ENCODE measurements at places on chromosomes 5 and 9. TPM values are rescaled to one million over a fixed set of nuclear protein-coding genes. Genes with fewer than 3 reads are reported as not detected.

The ASPN gene
- total RNA-seq: 0.34 TPM

DNA sequence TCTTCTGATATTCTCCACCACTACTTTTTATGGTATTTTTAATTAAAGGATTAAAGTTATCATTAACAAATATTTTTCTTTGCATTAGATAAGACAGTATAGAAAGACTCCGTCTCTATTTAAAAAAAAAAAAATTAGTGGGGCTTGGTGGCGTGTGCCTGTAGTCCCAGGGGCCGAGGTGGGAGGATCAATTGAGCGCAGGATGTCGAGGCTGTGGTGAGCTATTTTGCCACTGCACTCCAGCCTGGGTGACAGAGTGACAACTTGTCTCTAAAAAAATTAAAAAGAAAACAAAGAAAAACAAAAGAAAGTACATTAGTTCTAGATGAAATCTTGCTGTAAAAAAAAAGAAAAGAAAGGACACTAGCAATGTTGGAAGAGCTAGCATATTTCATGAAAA lies 97.4 kb upstream of the IL6ST start:
- no peak for DNase-seq

- no peak for DNase-seq
These were observed 120.5 kb downstream of the FBXL7 start for GRCh38 chr5:15620501-15620900.

DNA sequence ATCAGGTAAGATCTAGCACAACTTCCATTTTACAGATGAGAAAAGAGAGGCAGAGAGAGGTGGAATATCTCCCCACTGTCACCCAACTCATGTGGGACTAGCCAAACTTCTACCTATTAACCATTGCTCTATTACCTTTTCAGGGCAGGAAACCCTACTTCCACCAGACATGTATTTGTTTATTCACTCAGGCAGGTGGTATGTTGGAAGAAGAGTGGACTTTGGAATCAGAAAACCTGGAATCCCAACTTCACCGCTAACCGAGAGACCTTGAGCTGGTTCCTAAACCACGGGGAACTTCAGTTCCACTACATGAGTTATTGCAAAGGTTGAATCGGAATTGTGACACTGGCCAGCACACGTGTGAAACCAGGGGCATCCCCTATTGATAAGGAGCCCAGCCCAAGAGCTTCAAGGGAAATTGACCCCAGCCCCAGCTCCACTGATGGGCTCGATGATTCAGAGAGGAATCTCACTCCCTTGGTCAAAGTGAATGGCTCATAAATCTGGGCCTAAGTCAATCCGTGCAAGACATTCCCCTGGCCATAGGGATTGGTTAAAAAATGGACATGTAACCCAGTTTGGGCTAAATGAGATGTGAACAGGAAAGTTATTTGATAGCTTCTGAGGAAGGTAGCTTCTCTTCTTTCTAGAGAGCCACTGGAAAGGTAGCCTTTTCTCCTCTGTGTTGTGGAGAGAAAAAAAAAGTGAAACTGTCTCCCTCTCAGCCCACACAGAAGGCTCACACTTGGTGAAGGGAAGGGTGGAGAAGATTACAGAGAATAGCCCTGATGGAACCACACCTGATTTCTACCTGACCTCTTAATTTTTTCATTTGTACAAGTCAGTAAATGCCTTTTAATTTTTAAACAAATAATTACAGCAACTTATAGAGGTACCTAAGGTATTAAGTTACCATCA lies 5.5 kb upstream of the GLIS3 start:
- DNase-seq: no peak

DNA sequence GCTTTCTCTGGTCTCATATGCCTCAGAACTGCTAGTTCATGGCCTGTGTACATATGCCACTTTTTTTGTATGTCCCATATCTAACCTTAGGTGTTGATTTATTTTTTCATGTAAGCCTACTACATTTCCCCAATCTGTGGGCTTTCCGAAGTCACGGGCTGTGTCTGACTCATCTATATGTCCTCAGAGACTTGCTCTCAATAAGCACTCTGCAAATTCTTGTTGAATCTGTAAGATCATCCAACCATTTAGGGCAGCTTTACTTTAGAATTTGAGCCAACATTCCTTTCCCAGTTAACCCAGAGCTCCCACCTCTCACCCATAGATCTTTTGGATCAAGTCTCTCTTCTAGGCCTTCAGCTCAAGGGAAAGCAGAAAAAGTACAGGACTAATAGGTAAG lies 263.4 kb downstream of the SEC61B start:
- DNase-seq: no peak

DNA sequence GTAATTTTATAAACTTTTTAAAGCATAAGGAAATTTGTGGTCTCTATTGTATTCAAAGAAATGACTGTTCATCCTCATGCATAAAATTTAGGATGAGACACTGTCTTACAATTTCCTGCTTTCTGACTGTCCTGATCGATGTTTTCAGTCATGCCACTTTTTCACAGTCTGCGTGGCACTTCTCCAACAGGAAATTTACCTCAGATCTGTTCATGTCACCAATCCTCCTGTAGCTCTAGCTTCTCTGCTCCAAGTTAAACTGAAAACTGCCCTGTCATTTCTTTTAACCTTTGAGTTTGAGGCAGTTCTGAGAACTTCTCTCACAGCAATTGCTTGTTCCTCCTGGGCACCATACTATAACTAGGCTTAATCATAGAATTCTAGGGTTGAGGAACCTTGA lies 455.1 kb downstream of the EFNA5 start:
- DNase-seq: no peak

- DNase-seq: no peak
These were observed 131.4 kb downstream of the MRPL36 start for GRCh38 chr5:1668141-1668721.

GRCh38 chr9:120852240-120853010 lies 9.7 kb upstream of the PSMD5 start:
- DNase-seq: no peak

The FAT2 gene
- 98.0 TPM for total RNA-seq

GRCh38 chr9:123697686-123698085 lies 232.2 kb downstream of the DENND1A start:
- DNase-seq: no peak

The HSD17B3 gene
- total RNA-seq: not detected

DNA sequence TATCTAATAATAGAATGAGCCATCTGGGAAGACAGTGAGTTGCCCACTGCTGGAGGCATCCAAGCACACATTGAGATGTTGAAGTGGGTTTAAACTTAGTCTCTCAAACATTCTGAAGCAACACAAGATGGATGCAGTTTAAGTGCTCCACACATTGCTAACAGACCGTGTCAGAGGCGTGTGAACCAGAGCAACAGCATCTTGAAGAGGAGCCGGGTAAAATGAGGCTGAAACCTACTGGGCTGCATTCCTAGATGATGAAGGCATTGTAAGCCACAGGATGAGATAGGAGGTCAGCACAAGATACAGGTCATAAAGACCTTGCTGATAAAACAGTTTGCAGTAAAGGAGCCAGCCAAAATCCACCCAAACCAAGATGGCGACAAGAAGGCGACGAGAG lies 73.5 kb upstream of the TMEM215 start:
- no peak for DNase-seq

DNA sequence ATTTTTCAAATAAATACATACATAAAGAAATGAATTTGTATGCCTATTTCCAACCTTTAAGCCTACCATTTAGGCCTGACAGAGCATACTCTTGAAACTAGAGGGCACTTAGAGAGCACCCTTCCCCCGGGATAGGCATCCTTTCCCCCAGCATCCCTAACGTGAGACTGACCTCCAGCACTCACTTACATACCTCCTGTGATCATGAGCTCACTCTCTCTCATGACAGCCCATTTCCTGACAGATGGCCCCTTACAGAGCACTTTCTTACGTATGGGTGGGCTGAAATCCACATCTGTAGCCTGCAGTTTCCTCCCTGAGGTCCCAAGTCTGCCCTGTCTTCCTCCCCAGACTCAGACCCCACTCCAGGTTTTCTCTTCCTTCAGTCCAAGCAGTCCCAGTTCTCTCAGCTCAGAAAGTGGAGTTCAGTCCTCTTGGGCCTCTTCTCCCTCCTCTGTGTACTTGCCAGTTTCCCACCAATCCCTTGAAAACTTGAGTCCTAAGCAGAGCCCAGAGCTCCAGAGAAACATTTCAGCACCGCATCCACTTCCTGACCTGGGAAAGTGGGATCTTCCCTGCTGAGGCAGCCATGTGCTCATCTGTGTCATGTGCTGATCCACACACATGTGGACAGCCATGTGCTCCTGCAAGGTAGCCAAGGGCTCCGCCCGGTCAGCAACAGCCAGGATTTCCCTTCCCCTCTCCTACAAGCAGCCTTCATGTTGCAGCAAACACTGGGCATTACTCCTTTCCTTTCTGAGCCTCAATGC lies 2.2 kb upstream of the CDX1 start:
- no peak for DNase-seq

DNA sequence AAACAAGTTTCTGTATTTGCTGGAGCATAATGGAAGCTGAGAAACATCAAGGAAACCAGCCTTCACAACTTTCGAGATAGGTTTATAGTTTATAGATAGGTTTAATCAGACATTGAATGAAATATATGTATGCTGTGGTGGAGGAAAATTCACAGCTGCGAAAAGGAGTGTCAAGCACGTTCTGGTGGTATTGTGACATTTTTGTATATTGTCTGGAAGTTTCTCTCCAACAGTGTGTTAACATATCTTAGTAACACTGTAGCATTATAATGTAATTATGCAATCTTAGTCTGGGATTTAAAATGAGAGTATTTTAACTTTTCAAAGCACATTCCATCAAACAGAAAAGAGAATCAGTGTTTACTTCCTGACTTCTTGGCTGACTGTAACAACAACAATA lies 50.0 kb downstream of the FCHO2 start:
- no peak for DNase-seq

GRCh38 chr5:142012186-142012785 lies 541 bp downstream of the GNPDA1 start:
- DNase-seq: no peak

The F2R gene
- 13.0 TPM for total RNA-seq

The PRLR gene
- 1.5 TPM for total RNA-seq

GRCh38 chr5:40547994-40548575 lies 131.6 kb upstream of the PTGER4 start:
- DNase-seq: no peak

The ABL1 gene
- 22.1 TPM for total RNA-seq

DNA sequence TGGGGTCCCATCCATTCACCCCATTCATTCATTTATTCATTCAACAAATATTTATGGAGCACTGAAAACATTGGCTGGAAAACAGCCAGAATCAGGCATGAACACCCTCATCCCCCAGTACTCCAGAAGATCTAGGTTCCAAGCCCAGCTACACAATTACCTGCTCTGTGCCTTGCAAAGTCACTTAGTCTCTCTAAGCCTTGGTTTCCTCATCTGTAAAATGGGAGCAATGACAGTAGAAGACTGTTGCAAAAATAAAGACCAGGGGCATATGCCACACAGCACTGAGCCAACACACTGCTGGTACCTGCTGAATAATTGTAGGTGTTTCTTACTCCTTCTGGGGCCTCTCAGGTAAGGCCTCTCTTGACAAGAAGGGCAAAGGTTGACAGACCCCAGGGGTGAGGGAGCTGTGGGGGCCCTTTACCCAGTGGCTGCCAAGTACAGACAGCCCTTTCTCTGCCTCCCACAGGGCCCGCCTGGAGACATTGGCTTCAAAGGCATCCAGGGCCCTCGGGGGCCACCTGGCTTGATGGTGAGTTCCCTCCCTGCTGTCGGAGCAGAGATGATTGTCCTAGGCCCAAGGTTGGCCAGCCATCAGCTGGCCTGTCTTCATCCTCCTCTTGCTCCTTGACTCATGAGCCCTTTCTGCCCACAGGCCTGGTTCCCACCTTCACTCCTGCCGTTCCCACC lies 22.6 kb upstream of the ORM1 start:
- DNase-seq: no peak

The SLC6A19 gene
- total RNA-seq: not detected

The NR5A1 gene
- not detected for total RNA-seq

- no peak for DNase-seq
These were observed 39.8 kb upstream of the TLE1 start for GRCh38 chr9:81729135-81729534.

The ZNF366 gene
- total RNA-seq: 0.76 TPM

DNA sequence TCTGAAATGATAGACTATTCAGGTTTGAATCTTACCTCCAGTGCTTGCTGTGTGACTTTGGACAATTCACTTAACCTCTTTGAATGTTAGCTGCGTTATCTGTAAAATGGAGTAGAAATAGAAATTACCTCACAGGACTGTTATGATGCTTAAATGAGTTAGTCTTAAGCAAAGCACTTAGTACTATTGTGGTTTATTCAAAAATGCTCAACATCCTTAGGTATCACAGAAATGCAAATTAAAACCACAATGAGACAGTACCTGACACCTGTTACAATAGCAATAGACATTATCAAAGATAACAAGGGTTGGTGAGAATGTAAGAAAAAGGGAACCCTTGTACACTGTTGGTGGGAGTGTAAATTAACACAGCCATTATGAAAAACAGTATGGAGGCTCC lies 77.6 kb upstream of the FREM1 start:
- no peak for DNase-seq

DNA sequence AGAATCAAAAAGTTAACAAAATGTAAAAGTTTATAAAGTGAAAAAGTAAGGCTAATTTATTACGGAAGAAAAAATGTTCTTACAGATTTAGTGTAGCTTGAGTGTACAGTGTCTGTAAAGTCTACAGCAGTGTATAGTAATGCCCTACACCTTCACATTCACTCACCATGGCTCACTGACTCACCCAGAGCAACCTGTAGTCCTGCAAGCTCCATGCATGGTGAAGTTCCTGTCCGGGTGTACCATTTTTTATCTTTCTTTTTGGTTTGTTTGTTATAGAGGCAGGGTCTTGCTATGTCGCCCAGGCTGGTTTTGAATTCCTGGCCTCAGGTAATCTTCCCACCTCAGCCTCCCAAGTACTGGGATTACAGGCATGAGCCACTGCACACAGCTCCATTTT lies 93.6 kb downstream of the MED27 start:
- no peak for DNase-seq
